ENCODE measurements at places on chromosomes 2 and 18. TPM values are rescaled to one million over a fixed set of nuclear protein-coding genes. Genes with fewer than 3 reads are reported as not detected.

SLC35F5 gene
- total RNA-seq: 145 TPM

CERKL gene
- total RNA-seq: not detected

CAPN14 gene
- under 0.01 TPM for total RNA-seq

IHH gene
- total RNA-seq: not detected

ZAP70 gene
- total RNA-seq: not detected

CPLX4 gene
- total RNA-seq: not detected

ERBB4 gene
- total RNA-seq: not detected

STRADB gene
- total RNA-seq: 15.0 TPM

DOK6 gene
- total RNA-seq: not detected

ANKRD36B gene
- total RNA-seq: 75.4 TPM

TXNDC9 gene
- 33.0 TPM for total RNA-seq

CCDC178 gene
- not detected for total RNA-seq

MALL gene
- total RNA-seq: 2.9 TPM

TM4SF20 gene
- total RNA-seq: not detected

WDSUB1 gene
- total RNA-seq: 23.2 TPM

EDAR gene
- total RNA-seq: not detected

ECEL1 gene
- not detected for total RNA-seq

EMILIN1 gene
- 5.2 TPM for total RNA-seq

RPL37A gene
- total RNA-seq: 1,937 TPM

GPR39 gene
- 34.2 TPM for total RNA-seq

COLEC11 gene
- total RNA-seq: 0.39 TPM

PER2 gene
- total RNA-seq: 4.3 TPM

ARHGAP25 gene
- total RNA-seq: 0.79 TPM

ST8SIA5 gene
- not detected for total RNA-seq

WDR7 gene
- 12.7 TPM for total RNA-seq

TEKT4 gene
- total RNA-seq: not detected

ACTG2 gene
- total RNA-seq: 0.39 TPM

C2orf72 gene
- under 0.01 TPM for total RNA-seq

TBR1 gene
- total RNA-seq: not detected

UGT1A3 gene
- total RNA-seq: 0.43 TPM

TFPI gene
- 116 TPM for total RNA-seq

TUBA3E gene
- total RNA-seq: 0.22 TPM

SFTPB gene
- total RNA-seq: not detected

PXDN gene
- 335 TPM for total RNA-seq

APCDD1 gene
- 2.0 TPM for total RNA-seq

CFAP221 gene
- total RNA-seq: not detected

HDHD2 gene
- 11.0 TPM for total RNA-seq

ARHGEF4 gene
- total RNA-seq: 5.9 TPM

GKN2 gene
- total RNA-seq: not detected

TTLL4 gene
- 17.3 TPM for total RNA-seq
